ENCODE measurements at places on chromosomes 2 and 18. TPM values are rescaled to one million over a fixed set of nuclear protein-coding genes. Genes with fewer than 3 reads are reported as not detected.

GRCh38 chr2:219249203-219249980, 3.7 kb upstream of the TUBA4B start:
- DNase-seq, result peak; percentile 39

GRCh38 chr2:136373029-136373428, 255.1 kb upstream of the CXCR4 start:
- DNase-seq, result no peak

DNA sequence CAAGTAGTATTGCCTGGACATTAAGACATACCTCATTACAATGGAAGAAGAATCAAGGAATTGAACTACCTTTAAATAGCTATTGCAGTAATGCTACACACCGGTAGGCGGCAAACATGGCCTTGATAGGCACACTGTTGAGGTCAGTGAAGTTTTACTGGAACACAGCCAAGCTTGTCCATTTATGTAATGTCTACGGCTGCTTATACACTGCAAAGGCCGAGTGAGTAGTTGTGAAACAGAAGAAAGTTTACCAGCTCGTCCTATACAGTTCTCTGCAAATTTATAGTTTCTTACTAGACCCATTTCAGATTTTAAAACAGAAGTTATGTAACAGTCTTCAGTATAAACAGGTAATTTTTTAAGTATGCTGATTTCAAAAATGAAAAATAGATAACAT, 38.8 kb downstream of the PPP4R1 start:
- peak; percentile 96 for DNase-seq

DNA sequence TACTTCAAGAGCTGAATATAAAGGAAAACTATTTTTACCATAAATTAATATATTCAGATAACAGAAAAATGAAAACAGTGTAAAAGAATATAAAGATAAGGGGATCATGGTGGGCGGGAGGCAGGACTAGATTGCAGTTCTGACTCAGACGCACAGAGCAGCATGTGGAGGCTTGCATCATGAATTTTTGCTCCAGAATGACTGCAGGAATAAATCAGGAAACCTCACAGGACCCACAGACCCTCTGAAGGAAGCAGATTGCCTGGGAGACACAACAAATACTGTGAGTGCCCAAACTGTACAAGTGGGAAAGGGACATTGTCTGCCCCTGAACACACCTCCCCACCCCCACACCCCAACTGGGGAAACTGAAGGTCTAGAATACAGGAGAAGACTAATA, 19.2 kb upstream of the SIGLEC15 start:
- no peak for DNase-seq

- DNase-seq, result no peak
Observed at GRCh38 chr2:30358842-30359241, 88.2 kb upstream of the LCLAT1 start.

The DQX1 gene
- polyA plus RNA-seq, result 0.02 TPM
